NCI-H2029 (cell line): ENCODE measurements at places on chromosomes 16 and 17.

GRCh38 chr17:42247734-42248133 lies 28.5 kb downstream of the STAT5B start:
- no peak for DNase-seq

- DNase-seq, result no peak
These were observed 158.9 kb upstream of the CIBAR2 start for GRCh38 chr16:85271198-85271597.

- no peak for DNase-seq
These were observed 17.1 kb upstream of the NAGLU start for GRCh38 chr17:42518755-42519545.

DNA sequence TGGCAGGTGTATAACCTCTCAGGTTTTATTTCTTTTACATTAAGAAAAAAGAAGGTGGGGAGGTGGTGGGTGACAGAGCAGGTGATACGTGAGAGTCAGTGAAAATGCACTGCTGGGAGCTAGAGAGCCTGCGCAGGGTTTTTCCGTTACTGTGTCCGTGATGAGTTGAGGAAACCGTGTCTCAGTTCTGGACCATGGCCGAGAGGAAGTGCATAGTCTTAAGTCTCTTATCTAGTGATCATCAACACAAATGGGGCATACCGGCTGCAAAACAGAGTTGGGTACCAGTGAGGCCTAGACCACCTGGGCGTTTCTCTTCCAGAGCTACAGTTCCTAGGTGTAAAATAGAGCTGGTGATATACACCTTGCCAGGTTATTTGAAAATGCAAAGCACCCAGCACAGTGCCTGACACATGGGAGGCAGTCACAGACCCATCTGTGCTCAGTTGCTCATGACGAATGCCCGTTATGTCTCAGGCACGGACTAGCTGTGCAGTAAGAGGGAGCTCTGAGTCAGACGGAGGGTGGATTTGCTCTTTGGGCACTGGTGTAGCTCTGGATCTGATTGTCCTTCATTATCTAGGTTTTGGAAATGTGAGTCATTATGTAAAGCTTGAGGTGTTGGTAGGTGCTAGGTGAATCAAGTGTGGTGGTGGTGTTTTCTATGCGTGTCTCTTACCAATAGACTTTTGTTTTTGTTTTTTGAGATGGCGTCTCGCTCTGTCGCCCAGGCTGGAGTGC lies 60.9 kb downstream of the RPTOR start:
- no peak for DNase-seq

- DNase-seq, result no peak
These were observed 4.4 kb downstream of the ASGR1 start for GRCh38 chr17:7174603-7175326.
